ENCODE measurements at places on chromosomes 5 and 9.

GRCh38 chr5:127840198-127840524 lies 137.0 kb downstream of the CCDC192 start:
- no peak for DNase-seq

DNA sequence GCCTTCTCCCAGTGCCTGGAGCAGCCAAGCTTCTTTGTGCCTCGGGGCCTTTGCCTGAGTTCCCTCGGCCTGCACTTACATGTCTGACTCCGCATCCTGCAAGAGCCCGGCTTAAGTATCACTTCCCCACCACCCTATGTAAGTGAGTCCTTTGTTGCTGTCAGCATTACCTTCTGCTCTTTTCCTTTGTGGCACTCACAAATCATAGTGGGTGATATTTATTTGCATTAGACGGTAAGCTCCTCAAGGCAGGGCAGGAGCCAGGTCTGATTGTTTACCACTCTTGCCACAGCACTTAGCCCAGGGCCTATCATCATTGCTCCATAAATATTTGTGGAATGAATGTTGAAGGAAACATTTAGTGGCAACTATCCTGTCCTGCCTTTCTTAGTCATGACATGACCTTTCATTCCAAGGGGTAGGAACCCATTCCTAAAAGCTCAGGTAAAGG lies 4.8 kb downstream of the GM2A start:
- DNase-seq: no peak

GRCh38 chr5:136420168-136420898 lies 55.0 kb upstream of the TRPC7 start:
- no peak for DNase-seq

DNA sequence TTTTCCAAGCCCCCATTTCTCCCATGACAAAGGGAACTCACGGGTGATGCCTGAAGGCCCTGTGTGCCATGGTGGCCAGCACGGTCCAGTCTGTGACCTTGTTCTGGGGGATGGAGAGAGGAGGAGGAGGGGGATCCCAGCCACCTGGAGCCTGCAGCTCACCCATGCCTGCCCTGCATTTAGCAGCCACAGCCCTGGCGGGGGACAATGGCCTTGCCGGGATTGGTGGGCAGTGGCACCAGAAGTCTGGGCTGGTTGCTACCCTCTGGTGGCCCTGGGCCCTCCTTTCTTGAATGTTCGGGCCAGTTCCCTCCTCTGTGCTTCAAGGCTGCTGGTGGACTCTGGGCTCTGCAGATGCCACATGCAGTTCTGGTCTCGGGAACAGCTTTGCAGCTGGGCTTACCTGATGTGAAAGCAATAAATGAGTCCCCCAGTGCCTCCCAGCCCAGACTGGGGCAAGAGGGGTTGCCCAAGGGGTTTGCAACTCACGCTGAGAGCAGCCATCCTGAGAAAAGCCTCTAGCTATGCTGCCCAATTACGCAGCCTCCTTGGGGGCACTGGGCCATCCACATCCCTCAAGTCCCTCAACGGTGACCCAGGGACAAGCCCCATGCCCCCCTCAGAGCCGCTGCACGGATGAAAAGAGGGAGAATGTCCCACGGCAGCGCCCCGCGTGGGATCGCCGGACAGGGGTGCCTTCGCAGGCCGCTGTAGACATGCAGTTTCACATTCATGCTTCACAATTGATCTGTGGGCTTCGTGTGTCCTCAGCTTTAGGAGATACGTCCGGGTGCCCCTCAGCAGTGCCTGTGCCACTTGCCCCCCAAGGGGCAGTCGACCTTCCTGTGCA lies 49.2 kb upstream of the FCN1 start:
- no peak for DNase-seq

DNA sequence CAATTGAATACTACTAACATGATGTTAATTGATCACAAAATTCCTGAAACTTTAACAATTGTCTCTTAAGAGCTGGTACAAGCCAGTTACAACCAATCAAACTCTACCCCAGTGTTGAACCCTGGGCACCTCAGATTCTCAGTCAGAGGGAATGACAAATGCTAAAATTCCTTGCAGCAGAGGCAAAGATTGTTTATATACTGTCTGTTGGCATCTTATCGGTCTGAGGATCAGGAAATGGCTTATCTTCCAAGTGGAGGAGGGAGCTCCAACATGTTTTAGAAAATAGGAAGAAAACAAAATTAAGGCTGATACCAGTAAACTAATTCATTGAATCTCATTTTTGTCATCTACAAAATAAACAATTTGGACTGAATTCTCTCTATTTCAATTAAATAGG lies 527.8 kb upstream of the ZNF608 start:
- no peak for DNase-seq

DNA sequence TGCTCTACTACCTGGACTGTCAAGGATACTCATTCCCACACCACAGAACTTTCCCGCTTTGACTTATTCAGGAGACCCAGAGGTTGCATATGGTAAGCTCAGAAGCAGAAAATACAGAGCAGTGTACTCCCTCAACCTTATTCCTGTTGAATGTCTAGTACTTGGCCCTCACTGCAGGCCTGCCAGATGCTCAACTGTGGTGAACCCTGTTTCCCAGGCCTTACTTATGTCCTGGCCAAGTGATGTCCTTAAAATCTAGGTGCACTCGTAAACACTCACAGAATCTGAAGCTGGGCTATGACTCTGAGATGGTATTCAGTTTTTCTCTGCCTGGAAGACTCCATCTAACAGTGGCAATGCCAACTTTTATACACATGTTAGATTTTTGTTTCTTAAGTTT lies 21.0 kb downstream of the DIAPH1 start:
- DNase-seq: no peak

GRCh38 chr5:177311723-177312648 lies at the start of gene MXD3:
TSS of gene MXD3 (minus strand) at chr5:177311898. CDS start at chr5:177311830, 68 bp downstream.
- DNase-seq: peak; percentile 99

DNA sequence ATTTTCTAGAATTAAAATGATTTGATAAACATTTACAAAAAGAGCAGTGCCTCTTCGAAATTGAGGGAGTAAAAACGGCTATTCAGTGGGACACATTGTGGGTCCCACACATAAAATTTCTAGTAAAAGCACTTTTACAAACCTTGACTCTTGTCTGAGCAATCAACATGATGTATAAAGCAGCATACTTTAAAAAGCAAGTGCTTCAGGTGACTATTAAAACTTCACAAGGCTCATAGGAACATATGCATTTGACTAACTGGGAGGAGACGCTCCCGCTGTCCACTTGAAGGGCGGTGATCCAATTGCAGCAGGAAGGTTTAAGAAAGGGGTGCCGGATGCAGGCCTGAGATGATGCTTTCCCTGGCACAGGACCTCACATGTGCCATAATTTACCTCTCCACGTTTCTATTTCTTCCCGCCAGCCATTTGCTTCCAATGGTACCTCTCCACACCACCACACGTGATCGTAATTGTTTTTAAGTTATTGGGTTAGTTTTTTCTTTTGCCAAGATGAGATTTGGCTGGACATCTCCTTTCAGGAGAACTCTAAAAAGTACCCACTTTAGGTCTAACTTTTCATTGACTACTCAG lies 1.8 kb downstream of the MCTP1 start:
- no peak for DNase-seq

GRCh38 chr9:113355040-113355596 lies 5.8 kb downstream of the BSPRY start:
- DNase-seq: no peak

DNA sequence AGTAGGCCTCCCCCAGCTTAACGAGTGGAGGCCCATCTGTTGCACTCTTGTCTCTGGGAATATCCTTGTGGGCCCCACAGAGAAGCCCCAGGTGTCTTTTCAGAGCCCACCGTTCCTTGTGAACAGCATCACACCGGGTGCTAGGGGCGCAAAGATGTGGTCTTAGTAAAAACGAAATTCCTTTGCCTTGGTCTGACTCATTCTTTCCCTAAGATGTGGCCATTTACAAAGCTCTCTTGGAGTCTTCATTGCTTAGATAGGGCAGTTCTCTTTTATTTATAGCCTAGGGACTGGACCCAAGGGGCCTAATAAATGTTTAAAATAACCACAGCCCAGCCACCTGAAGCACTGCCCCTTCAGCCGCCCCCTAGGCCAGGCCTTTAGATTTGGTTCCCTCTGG lies 52.8 kb upstream of the RPL26L1 start:
- DNase-seq: no peak

DNA sequence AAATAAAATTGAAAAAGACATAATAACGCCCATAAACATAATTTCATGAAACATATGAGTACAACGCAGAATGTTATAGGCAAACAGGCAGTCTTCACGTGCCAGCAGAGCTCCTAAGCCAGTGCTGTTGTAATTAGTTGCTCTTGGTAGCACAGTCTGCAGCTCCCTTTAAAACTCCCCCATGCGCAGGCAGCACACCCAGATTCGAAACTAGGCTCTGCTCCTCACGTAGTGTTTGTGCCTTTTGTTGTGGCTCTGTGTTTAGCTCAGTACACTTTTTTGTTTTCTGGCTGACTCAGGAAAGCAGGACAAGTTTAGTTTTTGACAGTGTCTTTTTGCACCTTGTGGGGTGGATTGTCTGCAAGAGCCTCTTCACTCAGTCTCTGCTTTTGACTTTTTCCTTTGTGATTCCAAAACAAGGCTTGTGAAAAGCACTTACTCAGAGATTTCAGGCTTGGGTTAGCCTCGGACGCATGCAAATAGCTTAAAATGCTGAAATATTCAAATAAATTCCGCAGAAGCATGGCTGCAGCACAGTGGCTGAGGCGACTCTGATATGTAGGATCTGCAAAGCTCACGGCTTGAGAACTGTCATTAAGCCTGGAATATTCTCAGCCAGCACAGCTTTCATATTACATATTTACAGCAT lies 113.6 kb downstream of the IRX1 start:
- DNase-seq: no peak

DNA sequence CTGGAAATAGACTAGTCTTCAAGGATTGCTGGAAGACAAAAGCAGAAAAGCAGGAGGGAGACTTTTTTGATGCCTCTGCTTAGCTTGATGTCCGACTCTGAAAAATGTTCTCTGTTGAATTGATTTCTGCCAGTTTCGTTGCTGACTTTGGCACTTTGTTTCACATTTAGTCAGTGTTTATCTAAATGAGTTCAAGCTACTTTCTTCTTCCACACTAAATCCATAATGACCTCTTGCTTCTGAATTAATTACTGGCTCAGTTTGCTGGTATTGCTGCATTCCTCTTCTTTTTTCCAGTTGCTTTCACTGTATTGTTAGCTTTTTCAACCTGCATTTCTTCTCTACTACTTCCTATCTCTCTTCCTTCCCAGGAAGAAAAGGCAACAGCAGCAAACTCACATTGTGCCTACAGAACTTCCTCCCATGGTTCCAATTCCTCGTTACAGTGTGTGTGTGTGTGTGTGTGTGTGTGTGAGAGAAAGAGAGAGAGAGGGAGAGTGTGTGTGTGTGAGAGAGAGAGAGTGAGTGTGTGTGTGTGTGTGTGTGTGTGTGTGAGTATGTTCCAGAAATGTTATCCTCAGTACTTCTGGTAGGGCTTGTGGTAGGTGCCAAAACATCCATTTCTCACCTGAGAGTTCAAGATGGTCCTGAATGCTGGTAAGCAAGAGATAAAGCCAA lies 234.8 kb downstream of the CSNK1G3 start:
- no peak for DNase-seq

DNA sequence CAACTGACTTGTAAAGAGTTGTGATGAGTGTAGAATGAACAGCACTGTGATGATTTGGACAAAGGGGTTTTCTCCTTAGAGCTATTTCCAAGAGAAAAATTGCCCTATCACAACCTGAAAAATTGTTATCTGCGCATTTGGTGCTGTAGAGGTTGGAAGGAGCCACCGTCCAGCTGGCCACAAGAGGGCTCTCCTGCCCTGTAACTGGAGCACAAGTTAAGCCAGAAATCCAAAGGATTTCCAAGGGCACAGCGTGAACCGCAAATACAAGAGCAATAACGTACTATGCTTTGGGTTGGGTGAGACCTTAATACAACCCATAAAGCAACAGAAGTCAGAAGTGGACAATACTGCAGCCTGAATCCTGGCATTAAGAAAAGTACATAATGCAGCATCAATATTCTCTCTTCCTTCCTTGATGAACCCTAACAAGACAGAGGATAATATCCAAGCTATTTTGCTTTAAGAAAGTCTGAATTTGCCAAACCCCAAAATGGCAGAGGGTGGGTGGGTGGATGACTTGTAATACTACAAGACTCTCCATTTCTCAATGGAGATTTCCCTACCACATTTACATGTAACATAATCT lies 56.8 kb upstream of the SMIM32 start:
- no peak for DNase-seq

DNA sequence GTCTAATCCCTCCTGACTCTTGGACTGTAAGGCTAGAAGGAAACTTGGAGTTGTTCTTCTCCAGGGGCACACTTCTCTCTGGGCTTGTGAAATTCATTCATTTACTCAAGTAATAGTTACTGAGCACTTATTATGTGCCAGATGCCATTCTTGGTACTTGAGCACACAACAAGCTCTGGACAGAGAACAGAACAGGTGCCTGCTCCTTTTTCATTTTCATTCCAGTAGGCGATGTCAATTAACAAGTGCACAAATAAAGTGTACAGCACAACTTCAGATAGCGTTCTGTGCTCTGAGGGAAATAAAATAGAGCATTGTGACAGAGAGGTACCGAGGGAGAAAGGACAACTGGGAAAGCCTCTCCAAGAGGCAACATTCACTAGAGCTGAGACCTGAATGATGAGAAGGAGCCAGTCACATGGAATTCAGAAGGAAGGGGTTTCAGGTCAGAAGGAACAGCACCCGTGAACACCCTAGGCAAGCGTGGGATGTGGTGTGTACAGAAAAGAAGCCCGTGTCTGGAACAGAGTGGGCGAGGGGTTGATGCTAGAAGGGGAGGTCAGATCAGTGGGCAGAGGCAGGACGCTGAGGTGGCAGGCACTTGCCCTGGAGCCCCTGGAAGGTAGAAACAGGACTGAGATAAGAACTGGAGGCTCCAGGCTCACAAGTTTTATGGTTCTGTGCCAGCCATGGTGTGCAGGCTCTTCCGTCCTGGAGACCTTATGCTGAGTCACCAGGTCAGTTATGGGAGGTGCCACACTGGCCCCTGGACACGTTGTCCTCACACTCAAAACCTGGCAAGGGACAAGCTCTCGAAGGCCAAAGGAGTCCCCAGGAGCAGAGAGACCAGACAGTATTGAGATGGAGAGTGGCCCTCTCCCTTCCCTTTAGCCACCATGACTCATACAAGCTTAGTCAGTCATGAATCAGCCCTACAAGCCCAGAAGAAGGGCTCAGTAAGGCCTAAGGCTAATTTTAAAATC lies 7.2 kb upstream of the ABLIM3 start:
- DNase-seq: no peak

DNA sequence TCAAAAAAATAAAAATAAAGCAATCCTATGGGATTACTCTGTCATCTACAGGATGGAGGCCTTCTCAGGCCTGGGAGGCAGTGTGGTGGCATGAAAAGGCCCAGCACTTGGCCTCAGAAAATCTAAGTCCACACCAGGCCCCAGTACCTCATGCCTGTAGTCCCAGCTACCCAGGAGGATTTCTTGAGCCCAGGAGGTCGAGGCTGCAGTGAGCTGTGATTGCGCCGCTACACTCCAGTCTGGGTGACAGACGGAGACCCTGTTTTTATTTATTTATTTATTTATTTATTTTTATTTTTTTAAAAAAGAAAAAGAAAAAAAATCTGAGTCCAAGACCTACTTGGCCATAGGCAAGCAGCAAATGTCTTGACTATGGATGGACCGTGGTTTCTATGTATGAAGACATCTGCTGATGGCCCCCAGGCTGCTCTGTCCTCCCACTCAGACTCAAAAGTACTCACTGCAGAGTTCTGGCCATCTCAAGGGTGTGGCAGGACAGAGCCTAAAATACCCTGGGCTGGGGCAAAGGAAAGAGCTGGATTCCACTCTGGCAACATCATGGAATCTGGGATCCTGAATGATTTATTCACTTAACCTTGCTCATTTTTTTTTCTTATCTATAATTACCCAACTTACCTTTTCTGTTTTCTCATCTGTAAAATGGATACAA lies 55.0 kb downstream of the ARHGEF37 start:
- DNase-seq: no peak

- DNase-seq: no peak
These were observed 289.6 kb downstream of the FGF10 start for GRCh38 chr5:44099643-44100042.

All from activated CD8-positive, alpha-beta T cell treated with anti-CD3 and anti-CD28 coated beads, Interleukin-2, amount 10 ng/mL, durations not matched to agents 7 days and 5 days (primary cell).